A549 (cell line): ENCODE measurements at places on chromosomes 11 and 22.
A peak's percentile ranks its signal among the peaks of the same experiment; 100 is the strongest.

DNA sequence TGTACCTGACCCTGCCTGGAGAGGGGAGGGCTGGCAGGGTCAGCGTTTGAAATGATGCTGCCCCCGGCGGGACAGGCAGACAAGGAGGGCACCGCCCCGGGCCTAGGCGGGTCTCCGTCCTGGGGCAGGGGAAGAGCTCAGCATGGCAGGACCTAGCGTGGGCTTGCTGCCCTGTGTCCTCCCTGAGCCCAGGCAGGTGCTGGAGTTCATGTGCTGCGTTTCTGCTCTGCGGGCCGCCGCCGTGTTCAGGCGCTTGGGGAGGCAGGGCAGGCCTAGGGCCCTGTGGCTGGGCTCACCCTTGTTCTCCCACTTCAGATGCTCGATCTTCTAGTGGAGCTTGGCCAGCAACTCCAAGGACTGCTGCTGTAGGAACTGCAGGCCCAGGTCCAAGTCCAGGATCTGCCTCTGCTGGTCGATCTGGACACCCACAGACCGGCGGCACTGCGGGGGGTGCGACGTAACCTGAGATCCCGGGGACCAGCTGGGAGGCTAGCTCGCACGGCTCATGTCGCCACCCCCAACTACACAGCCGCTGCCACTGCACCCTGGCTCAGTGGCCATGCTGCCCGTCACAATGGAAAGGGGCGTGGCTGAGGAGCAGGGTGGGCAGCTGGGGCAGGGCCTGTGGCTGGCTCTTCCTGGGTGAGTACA is 84.4 kb downstream of the MED15 start:
- no peak for DNase-seq

GRCh38 chr22:37905534-37906363 is at the start of gene MICALL1:
TSS of gene MICALL1 (plus strand) at chr22:37906297. CDS start at chr22:37906423, 126 bp downstream.
- DNase-seq = peak; percentile 51

DNA sequence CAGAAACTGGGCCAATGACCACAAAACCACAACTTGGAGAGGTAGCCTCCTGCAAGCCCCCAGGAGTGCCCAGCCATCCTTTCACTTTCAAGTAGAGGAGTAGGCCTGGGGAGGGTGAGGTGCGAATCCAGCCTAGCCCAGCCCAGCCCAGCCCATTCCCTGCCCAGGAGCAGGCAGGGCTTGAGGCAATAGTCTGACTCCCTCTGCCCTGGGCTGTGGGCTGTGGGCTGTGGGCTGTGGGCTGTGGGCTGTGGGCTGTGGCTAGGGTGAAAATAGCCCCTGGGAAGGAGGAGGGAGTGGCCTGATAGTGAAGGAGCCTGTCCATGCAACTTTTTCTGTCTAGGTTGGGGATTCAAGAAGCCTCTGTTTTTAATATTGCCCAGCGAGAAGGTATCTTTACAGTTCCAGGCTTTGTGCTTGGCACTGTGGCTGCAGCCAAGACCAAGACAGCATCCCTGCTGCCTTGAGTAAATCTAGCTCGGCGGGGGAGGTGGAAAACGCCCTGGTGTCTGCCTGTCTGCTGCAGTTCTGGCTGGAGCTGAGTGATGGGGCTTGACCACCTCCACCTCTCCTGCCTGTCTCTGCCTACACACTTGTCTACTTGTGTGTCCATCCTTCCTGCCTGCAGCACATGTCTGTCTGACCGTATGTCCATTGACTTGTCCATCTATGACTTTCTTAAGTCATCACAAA is 40.7 kb downstream of the LMO1 start:
- no peak for DNase-seq

GRCh38 chr11:106520146-106520912 is 442.9 kb downstream of the AASDHPPT start:
- DNase-seq = no peak

GRCh38 chr22:35742342-35743100 is 24.8 kb downstream of the APOL5 start:
- no peak for DNase-seq

GRCh38 chr11:61090982-61091372 is 11.3 kb upstream of the CD5 start:
- DNase-seq = no peak

DNA sequence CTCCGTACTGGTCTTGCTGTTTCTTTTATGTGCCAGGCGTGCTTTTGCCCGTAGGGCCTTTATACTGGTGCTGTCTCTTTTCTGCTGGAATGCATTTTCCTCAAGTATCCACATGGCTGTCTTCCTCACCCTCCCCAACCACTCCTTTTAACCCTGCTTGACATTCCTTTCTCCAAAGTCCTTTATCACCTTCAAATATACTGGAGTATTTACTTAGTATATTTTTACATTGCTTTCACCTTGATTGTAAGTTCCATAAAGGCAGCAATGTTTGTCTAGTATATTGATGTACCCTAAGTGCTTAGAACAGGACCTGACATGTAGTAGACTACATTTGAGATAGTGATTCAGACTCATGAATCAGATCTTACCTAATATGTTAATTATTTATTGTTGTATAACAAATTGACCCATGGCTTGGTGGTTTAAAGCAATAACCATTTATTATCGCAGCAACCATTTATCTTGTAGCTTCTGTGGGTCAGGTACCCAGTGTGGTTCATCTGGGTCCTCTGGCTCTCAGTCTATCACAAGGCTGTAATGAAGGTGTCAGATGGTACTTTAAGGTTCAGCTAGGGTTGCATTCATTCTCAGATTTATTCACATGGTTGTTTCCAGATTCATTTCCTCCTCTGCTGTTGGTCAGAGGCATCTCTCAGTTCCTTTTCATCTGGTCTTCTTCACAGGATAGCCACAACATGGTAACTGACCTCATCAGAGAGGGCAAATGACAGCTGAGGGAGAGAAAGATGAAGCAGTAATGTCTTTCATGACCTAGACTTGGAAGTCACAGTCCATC is 34.2 kb downstream of the DDX10 start:
- no peak for DNase-seq

DNA sequence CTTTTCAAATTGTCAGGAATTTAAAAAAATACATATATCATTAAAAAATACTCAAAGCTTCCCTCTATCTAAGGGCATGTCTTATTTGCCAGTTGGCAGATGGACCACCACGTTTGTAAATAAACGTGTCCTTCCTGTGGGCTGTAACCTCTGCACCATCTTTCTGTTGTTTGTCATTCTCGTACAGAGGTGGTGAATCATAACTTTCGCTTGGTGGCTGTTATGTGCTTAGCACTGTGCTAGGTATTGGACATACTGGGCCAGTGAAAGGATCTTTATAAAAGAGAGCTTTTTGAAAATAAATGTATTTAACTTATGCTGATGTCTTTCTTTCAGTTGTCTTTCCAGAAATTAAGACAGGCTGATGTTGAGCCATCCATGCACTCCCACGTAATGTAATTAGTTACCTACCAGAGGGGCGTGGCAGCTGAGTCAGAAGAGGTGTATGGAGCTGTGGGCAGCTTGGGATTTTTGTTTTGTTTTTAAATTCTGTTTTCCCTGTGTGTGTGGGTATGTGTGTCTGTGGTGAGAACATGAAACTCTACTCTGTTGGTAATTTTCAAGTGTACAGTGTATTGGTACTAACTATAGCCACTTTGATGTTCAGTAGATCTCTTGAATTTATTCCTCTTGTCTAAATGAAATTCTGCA is 62.7 kb downstream of the TECTA start:
- DNase-seq = no peak

DNA sequence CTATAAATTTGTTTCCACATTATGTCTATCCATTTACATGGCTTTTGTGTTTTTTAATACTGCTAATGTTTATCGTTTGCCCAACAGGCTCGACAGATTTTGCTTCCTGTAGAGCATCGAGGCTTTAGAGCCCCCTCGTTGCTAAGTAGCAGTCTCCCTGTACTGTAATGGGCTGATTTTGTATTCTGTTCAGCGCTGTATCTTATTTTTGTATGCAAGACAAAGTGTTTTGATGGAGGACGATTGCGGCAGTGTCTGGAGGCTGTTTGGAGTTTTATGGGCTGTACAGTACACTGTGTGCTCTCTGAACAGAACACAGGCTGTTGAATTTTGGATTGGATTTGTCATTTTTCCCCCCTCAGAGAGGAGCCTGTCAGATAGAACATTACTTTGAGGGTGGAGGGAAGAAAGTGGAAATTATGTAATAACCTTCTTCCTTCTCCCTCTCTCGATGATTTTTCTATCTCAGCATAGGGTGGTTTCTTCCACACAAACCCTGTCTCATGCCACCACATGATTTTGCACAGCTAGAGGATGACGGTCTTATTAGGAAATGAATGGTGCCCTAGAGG is 104.4 kb downstream of the ZBTB16 start:
- no peak for DNase-seq

DNA sequence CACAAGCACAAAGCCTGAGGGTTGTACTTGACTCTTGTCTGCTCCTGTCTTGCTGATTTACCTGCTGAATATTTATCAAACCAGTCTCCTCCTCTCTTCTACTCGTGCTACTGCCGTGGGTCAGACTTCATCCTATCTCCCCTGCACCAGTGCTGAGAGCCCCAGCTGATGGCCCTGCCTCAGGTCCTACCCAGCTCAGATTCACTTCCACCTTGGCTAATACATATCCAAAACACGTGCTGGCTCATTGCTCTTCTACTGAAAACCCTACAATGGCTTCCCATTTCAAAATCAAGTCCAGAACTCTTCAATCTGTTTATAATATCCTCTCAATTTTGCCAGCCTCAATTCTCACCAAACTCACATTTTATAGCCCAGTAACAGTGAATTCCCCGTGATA is 48.3 kb downstream of the RAB30 start:
- DNase-seq = no peak

- DNase-seq = no peak
Measured at GRCh38 chr11:61814247-61814957, 2.4 kb downstream of the FADS1 start.

- no peak for DNase-seq
Measured at GRCh38 chr11:69156673-69157155, 979 bp downstream of the SMIM38 start.

- DNase-seq = no peak
Measured at GRCh38 chr11:36098087-36098486, 154.2 kb downstream of the LDLRAD3 start.

DNA sequence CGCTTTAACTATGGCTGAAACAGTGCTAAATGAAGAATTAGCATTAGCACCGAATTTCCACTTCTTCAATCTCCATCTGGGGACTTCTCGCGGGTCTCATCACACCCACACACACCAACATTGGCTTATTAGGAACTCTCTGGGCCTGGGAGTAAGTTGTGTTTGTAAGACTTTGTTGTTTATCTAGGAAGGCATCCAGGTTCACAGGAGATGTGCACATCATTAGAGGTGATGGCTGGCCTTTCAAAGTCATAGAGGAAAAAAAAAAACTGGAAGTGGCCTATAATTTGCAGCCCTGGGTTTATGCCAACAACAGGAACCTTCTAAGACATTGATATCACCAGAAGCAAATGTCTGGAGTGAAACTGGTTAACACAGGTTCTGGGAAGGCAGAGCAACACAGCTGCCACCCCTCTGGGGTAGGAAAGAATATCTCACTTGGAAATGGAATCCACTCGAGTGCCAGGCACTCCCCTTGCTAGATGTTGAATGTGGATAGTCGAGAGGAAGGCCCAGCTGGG is 84.5 kb downstream of the TRAF6 start:
- DNase-seq = no peak

DNA sequence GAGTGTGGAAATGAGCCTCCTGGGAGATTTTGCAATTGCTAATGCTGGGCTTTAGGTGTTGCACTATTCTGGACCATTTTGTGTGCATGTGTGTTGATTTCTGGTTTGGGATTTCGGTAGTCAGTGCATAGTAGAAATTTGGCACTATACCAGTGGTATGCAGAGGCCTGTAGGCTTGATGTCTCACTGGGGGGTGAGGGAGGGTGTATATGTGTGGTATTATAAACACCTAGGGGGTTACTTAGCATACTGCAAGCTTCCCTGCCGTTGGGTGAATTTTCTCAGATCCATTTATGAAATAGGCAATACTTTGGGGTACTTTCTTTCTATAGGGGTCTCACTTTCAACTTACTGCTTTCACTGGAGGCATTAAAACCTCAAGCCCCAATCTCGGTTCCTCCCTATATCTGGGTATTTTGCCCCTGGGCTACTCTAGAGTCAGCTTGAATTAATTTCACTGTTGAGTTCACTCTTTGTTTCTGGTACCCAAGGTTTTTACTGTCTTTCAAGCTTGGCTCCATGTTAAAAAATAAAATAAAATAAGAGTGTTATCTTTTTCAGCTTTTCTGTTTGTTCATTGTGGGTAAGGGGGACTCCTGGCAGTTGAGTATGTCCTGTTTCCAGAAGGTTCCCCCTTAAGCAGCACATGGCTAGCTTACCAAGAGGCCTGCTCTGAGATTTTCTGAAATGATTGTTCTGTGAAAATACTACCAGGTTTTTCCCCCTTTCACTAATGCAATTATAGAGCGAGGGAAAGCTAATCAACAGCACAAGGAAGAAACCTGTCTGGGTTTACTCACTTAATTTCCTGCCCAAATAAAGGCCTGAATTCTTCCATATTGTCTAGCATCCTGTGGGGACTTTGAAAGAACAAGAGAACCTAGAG is 45.8 kb downstream of the PPFIBP2 start:
- DNase-seq = no peak

- DNase-seq = no peak
Measured at GRCh38 chr22:38481162-38481870, 13.4 kb downstream of the KDELR3 start.

- no peak for DNase-seq
Measured at GRCh38 chr11:55791606-55792005, 3.8 kb upstream of the OR5D14 start.

DNA sequence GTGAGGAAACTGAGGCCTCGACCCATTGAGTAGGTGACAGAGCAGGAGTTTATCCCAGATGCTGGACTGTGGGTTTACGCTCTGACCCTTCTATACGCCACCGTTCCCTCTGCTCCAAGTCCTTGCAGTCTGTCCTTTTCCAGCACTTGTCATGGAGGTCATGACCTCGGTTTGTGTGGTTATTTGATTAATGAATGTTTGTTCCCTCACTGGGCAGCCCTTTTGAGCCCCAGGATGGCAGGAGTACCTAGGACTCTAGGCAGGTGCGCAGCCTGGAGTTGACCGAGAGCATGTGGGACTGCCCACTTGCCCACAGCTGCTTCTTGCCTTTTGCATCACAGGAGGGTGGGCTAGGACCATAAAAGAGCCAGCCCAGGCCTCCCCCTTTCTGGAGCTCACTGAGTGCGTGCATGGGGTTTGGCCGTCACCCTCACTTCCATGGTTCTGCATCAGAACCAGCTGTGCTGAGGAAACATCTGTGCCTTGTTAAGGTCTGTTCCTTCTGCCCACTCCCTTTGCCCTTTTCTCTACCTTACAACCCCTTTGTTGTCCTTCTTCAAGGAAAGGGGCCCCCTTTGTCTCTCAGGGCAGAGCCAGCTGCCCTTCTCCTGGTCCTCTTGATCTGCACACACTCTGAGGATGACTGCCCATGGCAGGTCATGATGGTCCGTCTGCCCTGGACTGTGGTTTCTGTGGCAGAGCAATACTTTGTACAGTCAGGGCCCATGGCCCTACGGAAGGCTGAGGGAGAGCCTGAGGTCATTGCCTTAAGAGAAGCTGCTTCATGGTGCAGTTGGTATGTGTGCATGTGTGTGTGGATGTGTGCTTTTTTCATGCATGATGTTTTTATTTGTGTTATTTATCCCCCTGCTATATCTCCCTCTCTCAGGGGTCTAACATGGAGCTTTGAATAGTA is 38.2 kb downstream of the BMAL1 start:
- DNase-seq = no peak
